ENCODE measurements at places on chromosomes 7 and 10. TPM values are rescaled to one million over a fixed set of nuclear protein-coding genes. Genes with fewer than 3 reads are reported as not detected.

DNA sequence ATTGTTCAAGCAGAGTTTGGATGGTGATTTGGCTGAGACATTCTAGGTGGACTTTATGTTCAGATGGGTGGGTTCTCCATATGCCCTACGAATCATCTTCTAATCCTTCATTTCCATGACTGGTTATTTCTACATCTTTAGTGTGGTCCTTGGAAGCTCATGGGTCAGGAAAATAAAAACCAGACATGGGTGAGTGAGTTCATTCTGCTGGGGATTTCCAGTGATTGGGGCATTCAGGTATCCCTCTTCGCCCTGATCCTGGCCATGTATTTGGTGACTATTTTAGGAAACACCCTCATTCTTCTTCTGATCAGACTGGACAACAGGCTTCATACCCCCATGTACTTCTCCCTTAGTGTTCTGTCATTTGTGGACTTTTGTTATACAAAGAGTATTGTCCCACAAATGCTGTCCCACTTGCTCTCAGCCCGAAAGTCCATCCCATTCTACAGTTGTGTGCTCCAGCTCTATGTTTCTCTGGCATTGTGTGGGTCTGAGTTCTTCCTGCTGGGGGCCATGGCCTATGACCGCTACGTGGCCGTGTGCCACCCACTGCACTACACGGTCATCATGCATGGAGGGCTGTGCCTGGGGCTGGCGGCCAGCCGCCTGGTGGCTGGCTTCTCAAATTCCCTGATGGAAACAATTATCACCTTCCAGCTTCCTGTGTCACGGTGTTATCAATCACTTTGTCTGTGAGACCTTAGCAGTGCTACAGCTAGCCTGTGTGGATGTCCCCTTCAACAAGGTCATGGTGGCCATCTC, 19.2 kb upstream of the OR6B1 start:
- H3K4me1 ChIP-seq: no peaks in the 10 kb centered on the region

DNA sequence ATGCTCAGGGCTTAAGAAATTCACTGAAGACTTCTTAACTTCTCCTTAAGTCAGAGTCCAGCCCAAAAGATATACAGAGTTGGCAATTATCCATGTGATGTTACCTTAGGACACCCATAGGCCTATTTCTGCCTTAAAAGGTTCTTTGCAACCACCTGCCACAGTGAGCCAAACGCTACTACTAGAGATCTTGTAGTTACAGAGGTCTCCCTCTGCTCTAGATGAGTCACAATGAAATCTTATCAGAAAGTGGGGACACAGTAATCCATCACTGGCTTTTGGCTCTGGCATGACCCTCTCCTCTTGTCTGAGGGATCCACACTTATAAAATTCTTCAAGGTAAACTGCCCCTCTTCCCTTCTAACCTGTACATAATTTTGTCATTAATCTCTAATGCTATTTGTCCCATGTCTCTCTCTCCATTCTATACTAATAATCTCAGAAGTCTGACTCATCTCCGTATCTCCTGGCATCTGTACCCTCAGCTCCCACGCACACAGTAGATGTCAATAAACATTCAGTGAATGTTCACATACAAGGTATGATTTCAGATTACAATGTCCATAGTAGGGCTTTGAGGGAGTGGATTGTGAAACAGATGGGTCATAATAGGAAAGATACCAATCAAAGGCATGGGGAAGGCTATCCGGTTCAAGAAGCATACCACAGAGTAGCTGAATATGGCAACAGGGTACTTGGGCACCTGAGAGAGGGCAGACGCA, 112.1 kb downstream of the SGMS1 start:
- no peaks in the 10 kb centered on the region for H3K36me3 ChIP-seq
- H3K27ac ChIP-seq: no peak overlapping the region
- no peaks in the 10 kb centered on the region for H3K27me3 ChIP-seq
- peaks cover 33% of the 10 kb centered on the region for H3K4me1 ChIP-seq
- no peak overlapping the region for H3K4me3 ChIP-seq

DNA sequence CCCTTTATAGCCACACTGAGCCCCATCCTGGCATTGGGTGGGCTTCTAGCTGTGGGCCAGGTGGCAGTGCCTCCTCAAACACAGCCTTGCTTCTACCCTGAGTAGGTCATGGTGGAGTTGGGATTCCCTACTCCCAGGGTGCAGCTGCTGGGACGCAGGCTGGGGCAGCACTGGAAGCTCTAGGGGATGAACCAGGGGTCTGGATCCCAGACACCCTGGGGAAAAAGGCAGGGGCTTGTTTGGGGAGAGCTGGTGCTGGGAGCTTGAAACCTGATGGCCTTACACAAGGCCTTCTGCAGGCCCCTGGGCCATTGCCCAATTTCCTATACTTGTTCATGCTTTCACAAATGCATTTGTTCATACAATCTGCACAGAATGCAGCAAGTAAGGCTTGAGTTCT, 103.7 kb upstream of the CTBP2 start:
- H3K27ac ChIP-seq: no peak overlapping the region
- DNase-seq: peak; percentile 67
- no peaks in the 10 kb centered on the region for H3K36me3 ChIP-seq

DNA sequence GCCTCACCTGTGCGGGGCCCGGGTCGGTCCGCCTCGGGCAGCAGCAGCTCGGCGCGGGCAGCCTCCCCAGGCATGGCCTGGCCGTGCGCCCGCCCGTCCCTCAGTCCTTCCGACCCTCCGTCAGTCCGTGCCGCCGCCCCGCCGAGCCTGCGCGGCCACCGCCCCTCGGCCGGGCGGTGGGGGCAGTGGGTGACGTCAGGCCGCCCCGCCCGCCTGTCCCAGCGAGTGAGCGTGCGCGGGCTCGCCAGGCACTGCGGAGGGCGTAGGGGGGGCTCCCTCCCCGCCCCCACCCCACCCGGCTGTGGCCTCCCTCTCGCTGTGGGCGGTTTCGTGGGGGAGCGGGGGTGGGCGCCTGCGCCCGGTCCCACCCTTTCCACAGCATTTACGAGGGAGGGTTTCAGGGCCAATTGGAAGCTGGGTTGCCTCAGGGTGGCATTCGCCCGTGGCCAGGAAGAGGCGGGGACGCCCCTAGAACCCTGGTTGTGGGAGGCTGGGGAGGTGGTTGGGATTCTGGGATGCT, at the start of gene NACAD:
TSS of gene NACAD (minus strand) at position 149 of the 520 bp plus-strand sequence. CDS start at position 74, 75 bp downstream.
- H3K27ac ChIP-seq: peak within 1 kb of the TSS; percentile 82
- H3K27me3 ChIP-seq: no peaks in the 10 kb centered on the region
- no peak for DNase-seq
- peaks cover 21% of the 10 kb centered on the region for H3K4me1 ChIP-seq

DNA sequence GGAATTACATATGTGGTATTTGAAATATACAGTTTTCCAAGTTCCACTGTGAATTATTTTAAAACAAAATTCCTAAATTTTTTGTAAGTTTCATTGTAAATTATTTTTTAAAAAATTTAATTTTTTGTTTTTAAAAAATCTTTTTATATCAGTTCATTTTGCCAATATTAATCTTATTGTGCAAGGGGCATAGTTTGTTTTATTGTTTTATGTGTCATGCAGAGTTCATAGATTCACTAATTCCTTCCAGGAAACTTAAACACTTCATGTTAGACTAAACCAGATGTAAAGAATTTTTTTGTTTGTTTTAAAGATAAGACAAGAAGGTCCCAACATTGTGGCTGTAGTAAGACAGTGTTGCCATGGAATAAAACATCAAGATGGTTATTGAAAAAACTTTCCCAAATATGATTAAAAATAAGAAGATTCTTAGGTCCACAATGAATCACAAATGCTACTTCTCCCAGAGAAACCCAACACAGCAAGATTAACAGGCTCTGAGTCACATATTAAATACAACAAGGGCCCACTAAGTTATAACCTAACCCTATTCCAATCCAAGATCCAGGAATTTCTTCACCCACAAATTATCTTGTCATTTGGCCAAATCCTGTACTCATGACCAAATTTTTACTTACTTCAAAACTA, 464.7 kb upstream of the IGFBP3 start:
- peaks cover 7% of the 10 kb centered on the region for H3K4me1 ChIP-seq
- no peak overlapping the region for H3K4me3 ChIP-seq
- no peaks in the 10 kb centered on the region for H3K36me3 ChIP-seq
- DNase-seq: no peak

Gene CALML3
- total RNA-seq: 50.6 TPM

GRCh38 chr10:28367413-28367812, 64.5 kb upstream of the MPP7 start:
- no peak for DNase-seq
- no peaks in the 10 kb centered on the region for H3K27me3 ChIP-seq
- no peak overlapping the region for H3K4me3 ChIP-seq

Gene TRPV5
- not detected for total RNA-seq

- no peak overlapping the region for H3K27ac ChIP-seq
- no peaks in the 10 kb centered on the region for H3K36me3 ChIP-seq
- no peak overlapping the region for H3K4me3 ChIP-seq
- no peak for DNase-seq
- H3K4me1 ChIP-seq: no peaks in the 10 kb centered on the region
These were observed 59.0 kb downstream of the PALD1 start for GRCh38 chr10:70537398-70538194.

Gene LRGUK
- total RNA-seq: 2.9 TPM

GRCh38 chr10:38102880-38103279, 8.7 kb downstream of the ZNF37A start:
- H3K27ac ChIP-seq: no peak overlapping the region
- no peak for DNase-seq
- H3K36me3 ChIP-seq: peaks cover 85% of the 10 kb centered on the region
- no peaks in the 10 kb centered on the region for H3K27me3 ChIP-seq
- H3K4me3 ChIP-seq: no peak overlapping the region

Gene AGBL3
- 4.9 TPM for total RNA-seq

Gene GPC2
- total RNA-seq: 7.4 TPM

- no peak for DNase-seq
- H3K4me1 ChIP-seq: peaks cover 10% of the 10 kb centered on the region
- H3K27ac ChIP-seq: no peak overlapping the region
- no peaks in the 10 kb centered on the region for H3K27me3 ChIP-seq
These were observed 229.7 kb downstream of the CDK14 start for GRCh38 chr7:90825779-90826178.

DNA sequence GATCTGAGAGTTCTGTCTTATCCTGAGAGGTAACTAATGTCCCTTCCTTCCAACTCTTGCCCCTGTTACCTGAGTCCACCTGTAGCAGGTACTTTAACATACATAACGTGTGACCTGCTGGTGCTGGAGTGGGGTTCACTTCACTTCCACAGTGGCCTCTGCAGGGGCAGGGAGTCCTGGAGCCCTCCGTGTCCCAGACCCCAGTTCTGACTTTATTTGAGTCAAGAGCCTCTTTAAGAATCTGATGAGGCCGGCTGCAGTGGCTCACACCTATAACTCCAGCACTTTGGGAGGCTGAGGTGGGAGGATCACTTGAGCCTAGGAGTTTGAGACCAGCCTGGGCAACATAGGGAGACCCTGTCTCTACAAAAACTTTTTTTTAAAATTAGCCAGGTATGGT, 117.0 kb upstream of the RET start:
- no peak overlapping the region for H3K27ac ChIP-seq
- no peaks in the 10 kb centered on the region for H3K27me3 ChIP-seq
- no peak for DNase-seq
- no peaks in the 10 kb centered on the region for H3K36me3 ChIP-seq

DNA sequence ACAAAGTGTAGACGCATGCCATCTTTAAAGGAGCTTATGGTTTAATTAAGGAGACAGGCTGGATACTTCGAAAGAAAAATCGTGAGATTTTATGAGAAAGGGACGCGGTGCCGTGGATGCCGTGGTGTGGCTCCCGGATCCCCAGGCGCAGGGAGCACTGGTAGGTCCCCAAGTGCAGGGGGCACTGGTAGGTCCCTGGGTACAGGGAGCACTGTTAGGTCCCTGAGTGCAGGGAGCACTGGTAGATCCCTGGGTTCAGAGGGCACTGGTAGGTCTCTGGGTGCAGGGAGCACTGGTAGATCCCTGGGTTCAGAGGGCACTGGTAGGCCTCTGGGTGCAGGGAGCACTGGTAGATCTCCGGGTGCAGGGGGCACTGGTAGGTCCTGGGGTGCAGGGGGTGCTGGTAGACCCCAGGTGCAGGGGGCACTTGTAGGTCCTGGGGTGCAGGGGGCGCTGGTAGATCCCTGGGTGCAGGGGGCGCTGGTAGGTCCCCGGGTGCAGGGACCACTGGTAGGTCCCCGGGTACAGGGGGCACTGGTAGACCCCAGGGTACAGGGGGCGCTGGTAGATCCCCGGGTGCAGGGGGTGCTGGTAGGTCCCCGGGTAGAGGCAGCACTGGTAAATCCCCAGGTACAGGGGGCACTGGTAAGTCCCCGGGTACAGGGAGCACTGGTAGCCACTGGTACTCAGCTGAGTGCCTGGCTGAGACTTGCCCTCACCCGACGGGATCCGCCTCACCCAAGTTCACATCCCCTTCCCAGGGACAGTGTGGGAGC, 14.1 kb downstream of the PRKAG2 start:
- H3K27ac ChIP-seq: no peak overlapping the region
- no peaks in the 10 kb centered on the region for H3K36me3 ChIP-seq
- peaks cover 2% of the 10 kb centered on the region for H3K4me1 ChIP-seq
- no peak for DNase-seq

Gene LRMDA
- 22.6 TPM for total RNA-seq

DNA sequence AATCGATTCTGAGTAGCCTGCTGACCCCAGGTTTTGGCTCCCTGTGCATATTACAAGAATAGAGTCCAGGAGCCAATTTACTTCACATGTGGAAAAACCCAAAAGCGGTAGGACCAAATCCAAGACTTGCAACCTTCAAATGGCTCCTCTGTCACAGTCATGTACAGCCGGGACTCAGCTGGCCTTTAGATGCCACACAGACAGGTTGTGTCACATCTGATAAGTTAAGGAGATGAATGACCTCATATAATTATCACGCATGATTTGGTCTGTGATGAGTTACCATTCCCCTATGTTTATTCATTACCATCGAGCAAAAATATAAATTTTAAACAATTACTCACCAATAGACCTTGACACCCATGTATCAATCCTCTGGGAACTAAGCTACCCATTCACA, 14.2 kb downstream of the CACNA2D1 start:
- H3K4me3 ChIP-seq: no peak overlapping the region
- H3K4me1 ChIP-seq: no peaks in the 10 kb centered on the region
- no peak for DNase-seq
- H3K27me3 ChIP-seq: no peaks in the 10 kb centered on the region
- no peaks in the 10 kb centered on the region for H3K36me3 ChIP-seq

DNA sequence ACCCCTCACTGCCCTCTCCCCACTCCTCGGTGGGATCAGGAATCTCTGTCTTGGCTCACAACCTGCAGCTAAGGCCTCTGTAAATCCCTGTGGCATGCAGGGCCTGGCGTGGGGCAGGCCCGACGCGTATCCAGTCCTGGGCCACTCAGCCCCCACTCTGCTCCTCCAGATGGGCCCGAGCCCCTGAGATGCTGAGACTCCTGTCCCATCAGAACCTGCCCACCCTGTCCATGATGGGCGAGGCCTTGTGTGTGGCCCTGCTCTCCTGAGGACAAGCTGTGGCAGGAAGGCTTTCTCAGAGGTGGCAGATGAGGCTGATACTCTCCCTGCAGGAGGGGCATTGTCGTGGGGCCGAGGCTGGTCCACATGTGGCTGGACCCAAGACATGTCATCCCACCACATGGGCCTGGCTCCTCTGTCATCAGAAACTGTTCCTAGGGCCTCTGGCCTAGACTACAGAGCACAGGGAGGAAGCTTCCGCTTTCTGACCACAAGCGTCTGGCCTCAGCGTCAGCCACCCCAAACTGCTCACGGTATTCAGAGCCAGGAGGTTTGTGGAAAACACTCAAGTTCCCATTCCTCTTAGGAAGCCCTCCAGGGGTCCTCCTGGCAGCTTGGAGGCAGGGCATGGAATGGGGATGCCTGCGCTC, 6.0 kb downstream of the ALOX5 start:
- H3K27me3 ChIP-seq: no peaks in the 10 kb centered on the region
- no peak overlapping the region for H3K27ac ChIP-seq
- peaks cover 1% of the 10 kb centered on the region for H3K4me1 ChIP-seq
- H3K4me3 ChIP-seq: no peak overlapping the region
- no peaks in the 10 kb centered on the region for H3K36me3 ChIP-seq

Gene RAMP3
- 50.1 TPM for total RNA-seq

Gene MYH16
- not detected for total RNA-seq

Gene TRIM50
- not detected for total RNA-seq

Gene ITGB8
- total RNA-seq: 62.6 TPM
